ENCODE measurements at places on chromosomes 13 and 19.

DNA sequence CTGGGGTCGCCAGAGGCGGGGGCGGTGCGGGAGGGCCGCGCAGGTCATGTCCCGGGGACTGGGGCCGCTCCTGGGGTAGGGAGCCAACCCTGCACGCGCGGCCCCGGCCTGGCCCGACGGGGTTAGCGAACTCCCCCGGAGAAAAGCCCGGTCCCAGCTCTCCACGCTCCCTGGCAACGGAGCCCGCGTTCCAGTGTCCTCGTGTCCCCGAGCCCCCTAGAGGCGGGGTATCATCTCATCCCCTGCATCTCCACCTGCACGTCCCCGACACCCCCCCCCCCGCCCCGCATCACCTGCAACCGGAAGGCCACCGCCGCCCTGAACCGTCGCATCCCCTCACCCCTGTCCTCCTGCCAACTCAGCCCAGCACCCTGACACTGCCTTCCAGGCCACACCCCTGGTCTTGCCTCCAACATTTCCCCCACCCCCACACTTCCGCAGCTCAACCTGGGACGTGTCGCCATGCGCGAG lies 2.7 kb downstream of the WDR88 start:
- peak; percentile 42 for DNase-seq

- DNase-seq = no peak
Measured at GRCh38 chr19:27775395-27775794, 1437.6 kb downstream of the UQCRFS1 start.

DNA sequence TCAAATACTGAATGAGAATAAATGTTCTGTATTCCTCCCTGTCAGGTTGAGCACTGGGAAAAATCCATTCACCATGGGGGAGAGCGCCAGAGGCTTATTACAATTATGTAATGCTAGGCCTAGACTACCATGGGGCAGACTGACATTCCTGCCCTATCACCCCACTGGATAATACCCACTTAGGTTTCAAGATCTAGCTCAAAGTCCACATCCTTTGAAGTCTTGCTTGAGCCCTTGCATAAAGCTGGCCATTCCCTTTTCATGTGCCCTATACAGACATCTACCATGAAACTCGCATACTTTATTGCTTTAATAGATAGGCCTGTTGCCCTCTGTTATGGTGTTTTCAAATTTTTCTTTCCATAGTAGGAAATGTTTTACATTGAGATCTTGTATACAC lies 149.3 kb downstream of the RGCC start:
- DNase-seq = no peak

- no peak for DNase-seq
Measured at GRCh38 chr19:55459950-55460657, 1.3 kb downstream of the ISOC2 start.

- DNase-seq = no peak
Measured at GRCh38 chr19:32580353-32580900, 563 bp upstream of the PDCD5 start.

DNA sequence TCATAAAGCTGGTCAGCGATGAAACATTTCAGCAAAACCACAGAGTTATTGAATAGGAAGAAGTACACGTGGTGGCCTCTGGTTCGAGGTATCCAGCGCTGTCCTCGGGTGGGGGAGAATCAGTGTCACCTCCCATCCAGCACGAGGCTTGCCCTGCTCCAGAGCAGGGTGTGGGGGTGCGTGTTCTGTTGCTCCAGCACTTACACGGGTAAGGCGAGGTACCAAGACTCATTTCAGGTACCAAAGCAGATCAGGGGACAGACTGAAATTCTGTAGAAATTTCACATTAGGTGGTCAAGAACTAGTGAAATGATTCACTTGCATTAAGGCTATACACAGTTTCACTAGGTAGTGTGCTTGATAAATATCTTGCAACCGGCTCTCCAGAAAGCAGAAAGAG lies 164.2 kb upstream of the SOX1 start:
- no peak for DNase-seq

- peak; percentile 41 for DNase-seq
Measured at GRCh38 chr13:99314640-99315176, 7.5 kb upstream of the GPR183 start.

DNA sequence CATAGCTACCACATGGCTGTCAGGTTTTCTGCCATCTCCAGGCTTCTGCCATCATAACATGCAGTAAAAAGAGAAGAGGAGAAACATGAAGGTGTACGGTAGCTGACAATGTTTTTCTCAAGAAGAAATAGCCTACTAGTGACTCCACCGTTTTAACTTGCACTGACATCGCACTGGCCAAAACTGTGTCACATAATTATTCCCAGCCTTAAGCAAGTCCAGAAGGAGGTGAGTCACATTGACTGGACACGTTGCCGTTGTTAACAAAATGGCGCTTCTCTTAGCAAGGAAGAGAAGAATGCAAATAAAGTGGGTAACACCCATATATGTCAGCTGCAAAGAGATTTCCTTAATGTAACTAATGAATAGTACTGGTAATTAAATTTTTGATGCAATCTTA lies 810.4 kb upstream of the SLC10A2 start:
- no peak for DNase-seq

GRCh38 chr19:13974073-13974472 lies 21.8 kb downstream of the DCAF15 start:
- no peak for DNase-seq

- no peak for DNase-seq
Measured at GRCh38 chr19:6999933-7000332, 21.3 kb downstream of the MBD3L2B start.

- no peak for DNase-seq
Measured at GRCh38 chr13:24280720-24281119, 28.7 kb upstream of the C1QTNF9 start.

DNA sequence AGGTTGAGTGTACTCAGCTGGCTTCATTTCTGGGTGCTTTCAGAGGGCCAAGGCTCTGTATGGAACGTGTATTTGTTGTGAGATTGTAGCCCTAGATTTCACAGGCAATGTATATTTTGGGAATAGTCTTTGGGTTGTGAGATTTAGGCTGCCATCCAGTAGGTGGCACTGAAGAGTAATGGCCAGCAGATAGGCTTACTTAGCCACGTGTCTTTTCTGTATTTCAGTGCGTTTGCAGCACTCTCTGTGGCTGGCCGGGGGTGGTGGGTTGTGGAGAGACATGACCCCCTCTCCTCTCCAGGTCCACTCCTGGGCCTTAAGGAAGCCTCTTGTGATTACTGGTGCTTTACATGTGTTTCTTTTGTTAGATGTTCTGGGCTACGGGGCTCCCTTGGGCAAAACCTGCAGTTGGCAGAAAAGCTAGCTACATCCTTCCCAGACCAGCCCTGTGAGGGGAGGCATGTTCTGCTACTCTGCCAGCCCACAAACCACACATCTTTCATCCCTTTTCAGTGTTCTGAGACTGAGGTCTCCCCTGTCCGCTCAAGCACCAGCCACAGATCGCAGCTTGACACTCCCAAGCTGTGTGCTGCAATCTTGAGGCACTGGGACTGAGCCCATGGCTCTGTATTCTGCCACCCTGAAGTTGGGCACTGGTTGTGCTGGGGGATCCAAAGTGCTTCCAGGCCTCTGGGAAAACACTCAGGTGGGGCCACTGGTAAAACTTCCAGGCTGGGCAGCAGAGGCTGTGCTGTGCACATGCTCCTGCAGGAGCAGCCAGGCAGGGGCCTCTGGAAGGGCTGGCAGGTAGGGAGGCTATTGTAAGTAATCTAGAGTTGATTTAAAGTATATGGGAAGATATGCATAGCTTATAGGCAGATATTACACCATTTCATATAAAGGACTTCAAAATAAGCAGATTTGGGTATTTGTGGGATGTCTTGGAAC lies 1096.8 kb upstream of the PCDH20 start:
- no peak for DNase-seq

GRCh38 chr19:45472563-45473366 lies 5.0 kb downstream of the FOSB start:
- no peak for DNase-seq

DNA sequence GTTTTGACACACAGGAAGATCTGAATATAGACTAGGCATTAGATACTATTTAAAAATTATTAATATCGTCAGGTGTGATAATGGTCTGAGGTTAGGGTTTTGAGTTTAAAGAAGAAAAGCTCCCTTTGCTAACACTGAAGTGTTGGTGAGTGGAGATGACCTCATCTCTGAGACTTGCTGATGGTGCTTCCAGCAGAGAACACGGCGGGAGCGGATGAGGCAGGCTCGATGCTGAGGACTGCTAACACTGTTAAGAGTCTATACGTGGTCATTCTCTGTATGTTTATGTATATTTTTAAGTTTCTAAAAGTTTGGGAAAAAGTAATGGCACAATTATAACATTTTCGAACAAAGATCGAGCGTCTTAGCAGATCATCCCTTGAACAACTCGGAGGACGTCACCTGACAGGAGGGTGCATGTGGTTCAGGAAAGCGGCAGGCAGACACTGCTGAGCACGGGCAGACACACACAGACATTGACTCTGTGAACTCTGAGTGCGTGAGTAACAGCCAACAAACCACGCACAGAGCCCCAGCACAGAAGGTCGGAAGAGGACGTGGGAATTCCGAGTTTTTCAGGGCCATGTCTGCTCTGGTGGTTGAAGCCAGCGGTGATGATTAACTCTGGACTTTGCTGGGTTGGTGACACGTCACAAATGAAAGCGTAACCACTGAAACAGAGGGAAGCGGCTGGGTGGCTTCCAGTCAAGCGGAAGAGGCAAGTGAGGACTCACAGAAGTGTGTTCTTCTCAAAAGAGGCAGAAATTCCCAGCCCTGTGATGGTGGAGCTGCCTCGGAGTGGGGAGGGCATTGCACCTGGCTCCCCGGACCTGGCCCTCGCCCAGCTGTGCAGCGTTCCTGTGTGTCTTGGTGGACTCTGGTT lies 91.9 kb upstream of the TEX29 start:
- DNase-seq = no peak

DNA sequence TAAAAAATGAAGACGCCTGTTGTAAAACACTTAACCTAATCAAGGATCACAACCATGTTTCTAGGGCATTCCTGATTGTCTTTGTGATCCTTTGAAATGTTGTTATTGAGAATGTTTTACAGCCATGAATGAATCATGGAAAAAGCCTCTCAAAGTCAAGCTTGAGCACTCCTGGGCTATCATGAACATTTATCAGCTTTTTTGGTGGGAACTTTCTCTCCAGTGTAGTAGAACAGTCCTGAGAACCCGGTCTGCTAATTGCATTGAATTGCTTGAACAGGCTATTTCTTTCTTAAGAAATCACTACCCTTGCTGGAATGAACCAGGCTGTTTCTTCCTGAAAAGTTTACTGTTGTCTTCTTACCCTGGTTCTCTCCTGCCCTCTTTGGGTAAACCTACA lies 516.5 kb downstream of the FGF9 start:
- DNase-seq = no peak

DNA sequence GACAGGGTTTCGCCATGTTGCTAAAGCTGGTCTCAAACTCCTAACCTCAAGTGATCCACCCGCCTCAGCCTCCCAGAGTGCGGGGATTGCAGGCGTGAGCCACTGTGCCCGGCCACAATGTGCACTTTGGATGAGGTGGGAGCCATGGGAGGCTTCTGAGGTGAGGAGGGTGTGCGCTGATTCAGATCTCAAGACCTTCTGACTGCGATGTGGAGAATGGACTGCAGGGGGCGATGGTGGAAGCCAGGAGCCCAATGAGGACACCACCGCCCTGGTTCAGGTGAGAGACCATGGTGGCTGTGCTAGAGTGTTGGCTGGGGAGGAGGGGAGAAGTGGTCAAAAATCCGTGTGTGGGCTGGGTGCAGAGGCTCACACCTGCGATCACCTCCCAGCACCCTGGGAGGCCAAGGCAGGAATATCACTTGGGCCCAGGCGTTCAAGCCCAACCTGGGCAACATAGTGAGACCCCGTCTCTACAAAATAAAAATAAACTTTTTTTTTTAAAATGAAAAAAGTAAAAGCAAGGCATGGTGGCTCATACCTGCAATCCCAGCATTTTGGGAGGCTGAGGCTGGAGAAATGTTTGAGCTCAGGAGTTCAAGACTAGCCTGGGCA lies 5.6 kb downstream of the INAFM1 start:
- DNase-seq = no peak

- DNase-seq = no peak
Measured at GRCh38 chr13:87851410-87851809, 180.2 kb downstream of the SLITRK5 start.

GRCh38 chr13:79847882-79848592 lies 367.1 kb downstream of the NDFIP2 start:
- no peak for DNase-seq

GRCh38 chr19:50875795-50876422 lies 2.7 kb downstream of the KLK2 start:
- no peak for DNase-seq

- DNase-seq = no peak
Measured at GRCh38 chr13:65825039-65825438, 1405.1 kb downstream of the PCDH9 start.

- no peak for DNase-seq
Measured at GRCh38 chr13:90032841-90033493, 1314.5 kb upstream of the MIR17HG start.

DNA sequence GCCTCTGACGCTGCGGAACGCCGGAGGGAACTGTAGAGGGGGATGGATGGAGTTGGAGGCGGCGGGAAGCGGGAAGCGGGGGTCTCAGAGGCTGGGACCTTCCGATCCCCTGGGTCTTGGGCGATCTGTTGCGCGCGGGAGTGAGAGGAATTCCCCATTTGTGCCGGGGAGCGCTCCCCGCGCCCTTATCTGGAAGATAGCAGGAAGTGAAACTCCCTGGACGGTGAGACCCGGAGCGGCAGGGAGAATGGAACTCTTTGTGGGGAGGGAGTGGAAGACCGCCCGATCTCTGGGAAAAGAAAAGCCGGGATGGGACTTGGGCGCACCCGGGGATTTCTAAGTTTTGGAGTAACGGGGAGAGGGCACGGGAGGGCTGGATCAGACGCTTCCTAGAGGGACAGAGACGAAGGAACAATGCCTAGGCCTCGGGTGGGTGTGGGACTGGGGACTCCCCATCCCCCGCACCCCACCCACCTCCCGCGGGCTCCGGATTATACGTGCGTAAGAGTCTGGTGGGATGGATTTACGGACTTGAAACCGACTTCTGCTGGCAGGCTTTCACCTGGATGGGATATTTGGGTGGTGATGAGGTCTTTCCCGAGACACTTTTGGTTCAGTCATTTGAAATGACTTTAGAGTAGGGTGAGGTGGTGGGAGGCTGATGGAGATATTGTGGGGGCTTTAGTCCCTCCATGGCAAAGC lies 495 bp downstream of the LSR start:
- no peak for DNase-seq

DNA sequence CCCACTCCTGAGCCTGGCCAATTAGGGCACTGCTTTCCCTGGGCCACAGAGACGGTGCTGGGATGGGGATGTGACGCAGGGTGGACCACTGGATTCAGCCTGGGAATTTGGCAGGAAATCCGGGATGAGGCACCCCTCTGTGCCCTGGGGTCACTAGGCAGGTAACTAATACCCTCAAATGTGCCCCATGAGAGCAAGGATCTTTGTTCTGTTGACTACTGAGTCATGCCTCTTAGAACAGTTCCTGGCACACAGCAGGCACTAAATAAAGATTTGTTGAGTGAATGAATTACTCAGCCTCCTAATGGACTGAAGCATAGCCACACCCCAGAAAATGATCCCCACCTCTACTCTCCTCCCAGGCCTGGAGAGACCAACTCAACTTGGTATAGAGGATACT lies 15.9 kb downstream of the OPA3 start:
- DNase-seq = no peak

- no peak for DNase-seq
Measured at GRCh38 chr13:76729691-76730090, 156.5 kb downstream of the KCTD12 start.
